ENCODE measurements at places on chromosomes 5 and 9.

DNA sequence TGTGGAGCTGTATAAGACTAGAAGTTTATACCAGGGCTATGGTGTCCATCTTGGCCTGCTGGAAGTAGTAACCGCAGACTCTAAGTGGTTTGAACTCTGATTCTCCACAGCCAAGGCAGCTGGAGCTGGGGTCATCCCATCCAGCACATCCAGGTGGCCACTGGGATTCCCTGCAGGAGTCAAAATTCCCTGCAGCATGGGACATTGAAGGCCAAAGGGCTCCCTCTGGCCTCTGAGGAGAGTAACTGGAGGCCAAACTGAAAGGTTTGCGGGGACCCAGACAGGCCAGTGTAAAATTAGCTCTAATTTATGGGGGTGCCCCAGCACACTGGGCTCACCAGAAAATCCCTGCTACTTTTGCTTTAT lies 12.2 kb upstream of the PRXL2C start:
- H3K4me3 ChIP-seq, result no peak overlapping the region
- H3K27ac ChIP-seq, result no peak overlapping the region
- H3K36me3 ChIP-seq, result no peaks in the 10 kb centered on the region
- no peak for DNase-seq

DNA sequence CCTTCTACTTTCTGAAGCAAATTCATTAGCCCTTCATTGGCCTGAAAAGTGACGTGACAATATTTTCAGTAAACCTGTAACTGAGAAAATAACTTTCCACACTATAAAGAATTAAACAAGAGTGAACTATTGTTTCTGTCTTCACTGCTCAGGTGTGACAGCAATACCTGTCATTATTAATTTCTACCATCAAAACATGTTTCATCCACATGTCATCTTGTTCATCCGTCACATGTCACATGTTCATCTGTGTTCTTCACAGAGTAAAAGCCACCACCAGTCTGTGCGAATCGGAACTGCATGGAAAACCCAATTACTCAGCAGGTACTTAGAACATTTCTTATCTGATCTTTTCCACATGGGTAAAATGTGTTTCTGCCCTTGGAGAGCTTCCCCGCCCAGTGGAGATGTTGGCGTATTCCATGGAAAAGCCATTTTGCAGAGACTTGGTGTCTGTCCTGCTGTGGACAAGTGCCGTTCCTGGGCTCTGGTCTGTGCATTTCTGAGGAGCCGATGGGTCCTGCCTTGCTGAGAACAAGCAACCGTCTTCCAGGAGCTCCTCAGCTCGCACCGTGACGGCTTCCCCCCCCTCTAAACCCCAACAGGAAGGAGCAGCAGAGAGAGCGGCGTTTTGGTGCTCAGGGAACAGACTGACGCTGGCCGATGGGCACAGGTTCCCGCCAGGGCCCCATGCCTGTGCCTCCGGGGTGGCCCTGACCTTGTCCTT lies 10.6 kb upstream of the EXOC3 start:
- no peaks in the 10 kb centered on the region for H3K36me3 ChIP-seq
- H3K4me3 ChIP-seq, result no peak overlapping the region
- no peaks in the 10 kb centered on the region for H3K27me3 ChIP-seq
- DNase-seq, result peak; percentile 48

DNA sequence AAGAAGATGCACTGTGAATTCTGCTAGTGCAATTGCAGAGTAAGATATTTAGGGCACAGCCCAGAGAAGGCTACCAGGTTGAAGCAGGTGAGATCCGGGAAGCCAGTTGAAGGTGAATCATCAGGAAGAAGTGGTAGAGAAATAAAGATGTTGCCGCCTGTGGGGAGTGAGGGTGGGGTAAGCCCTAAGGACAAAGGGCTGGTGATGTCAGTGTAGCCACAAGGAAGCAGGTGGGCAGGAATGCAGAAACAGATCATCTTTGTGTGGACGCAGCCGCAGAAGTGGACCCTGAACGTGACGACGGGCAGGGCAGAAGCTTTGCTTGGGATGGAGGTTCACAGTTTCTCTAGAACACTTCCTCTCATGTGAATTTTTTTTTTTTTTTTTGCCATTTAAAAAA lies 164.2 kb downstream of the ACTL7B start:
- H3K27me3 ChIP-seq, result no peaks in the 10 kb centered on the region
- no peaks in the 10 kb centered on the region for H3K36me3 ChIP-seq
- H3K4me3 ChIP-seq, result no peak overlapping the region
- no peak for DNase-seq
- no peaks in the 10 kb centered on the region for H3K4me1 ChIP-seq

DNA sequence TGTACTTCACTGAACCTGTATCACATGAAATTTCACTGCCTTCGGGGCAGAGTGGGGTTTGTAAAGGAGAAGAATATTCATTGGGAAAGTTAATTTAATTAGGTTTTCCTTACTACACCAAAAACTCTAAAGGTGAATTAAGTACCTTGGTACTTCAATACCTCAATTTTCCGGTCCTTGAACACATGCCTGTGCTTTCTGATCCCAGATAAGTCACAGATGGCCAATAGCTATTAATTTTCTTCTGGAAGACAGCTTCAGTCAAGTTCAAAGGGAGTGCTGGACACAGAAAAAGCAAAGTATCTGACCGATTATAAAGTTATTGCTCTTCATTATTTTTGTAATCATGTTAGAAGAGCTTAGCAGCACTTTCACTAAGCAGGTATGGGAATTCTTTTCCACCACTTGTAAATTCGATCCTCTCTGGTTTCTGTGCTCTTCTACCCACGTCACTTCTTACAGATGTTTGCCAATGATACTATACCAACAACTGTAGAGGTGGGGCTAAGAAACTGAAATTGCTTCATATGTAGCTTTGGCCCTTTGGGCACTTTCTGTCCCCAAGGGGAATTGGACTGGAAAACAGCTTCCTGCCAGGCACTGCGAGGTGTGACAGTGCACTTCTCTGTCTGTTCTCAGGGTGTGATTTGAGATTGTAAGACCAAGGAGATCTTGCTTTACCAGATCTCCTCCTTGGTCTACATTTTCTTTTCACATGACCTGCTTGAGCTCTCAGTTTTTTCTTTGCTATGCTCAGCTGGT lies 164.0 kb downstream of the CCDC192 start:
- H3K4me3 ChIP-seq, result no peak overlapping the region
- no peak for DNase-seq
- H3K27me3 ChIP-seq, result no peaks in the 10 kb centered on the region
- no peak overlapping the region for H3K27ac ChIP-seq
- peaks cover 12% of the 10 kb centered on the region for H3K4me1 ChIP-seq

- DNase-seq, result no peak
- H3K27ac ChIP-seq, result no peak overlapping the region
- no peak overlapping the region for H3K4me3 ChIP-seq
- H3K4me1 ChIP-seq, result no peaks in the 10 kb centered on the region
- no peaks in the 10 kb centered on the region for H3K27me3 ChIP-seq
- peaks cover 93% of the 10 kb centered on the region for H3K36me3 ChIP-seq
These were observed 25.2 kb upstream of the PLAC8L1 start for GRCh38 chr5:146130440-146131045.

DNA sequence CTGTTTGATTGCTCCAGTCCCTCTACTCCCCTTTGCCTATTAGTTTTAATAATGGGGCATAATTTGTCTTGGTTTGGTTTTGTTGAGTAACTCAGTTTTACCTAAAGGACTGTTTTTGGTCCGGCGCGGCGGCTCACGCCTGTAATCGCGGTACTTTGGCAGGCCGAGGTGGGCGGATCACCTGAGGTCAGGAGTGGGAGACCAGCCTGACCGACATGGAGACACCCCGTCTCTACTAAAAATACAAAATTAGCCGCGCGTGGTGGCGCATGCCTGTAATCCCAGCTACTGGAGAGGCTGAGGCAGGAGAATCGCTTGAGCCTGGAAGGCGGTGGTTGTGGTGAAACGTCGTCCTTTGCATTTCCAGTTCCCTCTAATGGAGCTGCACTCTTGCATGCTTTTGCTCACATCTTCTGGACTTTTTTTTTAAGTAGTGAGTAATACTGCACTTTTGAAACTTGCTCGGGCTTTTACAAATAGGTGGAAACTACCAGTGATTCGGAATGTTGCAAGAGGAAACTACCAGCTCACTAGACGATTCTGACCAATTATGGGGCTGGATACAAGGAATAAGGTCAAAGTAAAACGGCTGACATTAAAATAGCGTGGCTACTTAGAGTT lies 721 bp upstream of the MAML1 start:
- peak; percentile 68 for DNase-seq
- peak overlapping the region; percentile 73 for H3K27ac ChIP-seq
- peaks cover 40% of the 10 kb centered on the region for H3K4me1 ChIP-seq
- no peaks in the 10 kb centered on the region for H3K27me3 ChIP-seq
- peak overlapping the region; percentile 72 for H3K4me3 ChIP-seq

Measured in upper lobe of right lung (tissue), 1 donor.